Activated T-helper 1 cell treated with anti-CD3 and anti-CD28 coated beads, Interleukin-12 subunit alpha, Interleukin-12 subunit beta, Interleukin-2, Interleukin-4 antibody, amounts not matched to agents 30 ng/mL and 10 ng/mL and 1 ng/mL, durations not matched to agents 14 hours and 24 hours and 36 hours (primary cell): ENCODE measurements at places on chromosomes 11 and 22. TPM values are rescaled to one million over a fixed set of nuclear protein-coding genes. Genes with fewer than 3 reads are reported as not detected.

The CALCA gene
- total RNA-seq, result not detected in 2 replicates

The IL18BP gene
- 15.6 and 18.5 TPM in 2 replicates for total RNA-seq

The SAA1 gene
- not detected in 2 replicates for total RNA-seq

The FOLR3 gene
- not detected in 2 replicates for total RNA-seq

The UNC93B1 gene
- total RNA-seq, result 13.9 and 14.8 TPM in 2 replicates

The ENTHD1 gene
- 0.08 and 0.20 TPM in 2 replicates for total RNA-seq

The ZNF215 gene
- total RNA-seq, result 1.8 and 2.1 TPM in 2 replicates
